ENCODE measurements at places on chromosomes 1 and 21.

- no peak for DNase-seq
Observed at GRCh38 chr1:20739225-20739624, 6.7 kb upstream of the SH2D5 start.

GRCh38 chr1:208601561-208601960 is 357.4 kb upstream of the PLXNA2 start:
- no peak for DNase-seq

GRCh38 chr1:183879966-183880365 is 75.0 kb downstream of the RGL1 start:
- DNase-seq: no peak

DNA sequence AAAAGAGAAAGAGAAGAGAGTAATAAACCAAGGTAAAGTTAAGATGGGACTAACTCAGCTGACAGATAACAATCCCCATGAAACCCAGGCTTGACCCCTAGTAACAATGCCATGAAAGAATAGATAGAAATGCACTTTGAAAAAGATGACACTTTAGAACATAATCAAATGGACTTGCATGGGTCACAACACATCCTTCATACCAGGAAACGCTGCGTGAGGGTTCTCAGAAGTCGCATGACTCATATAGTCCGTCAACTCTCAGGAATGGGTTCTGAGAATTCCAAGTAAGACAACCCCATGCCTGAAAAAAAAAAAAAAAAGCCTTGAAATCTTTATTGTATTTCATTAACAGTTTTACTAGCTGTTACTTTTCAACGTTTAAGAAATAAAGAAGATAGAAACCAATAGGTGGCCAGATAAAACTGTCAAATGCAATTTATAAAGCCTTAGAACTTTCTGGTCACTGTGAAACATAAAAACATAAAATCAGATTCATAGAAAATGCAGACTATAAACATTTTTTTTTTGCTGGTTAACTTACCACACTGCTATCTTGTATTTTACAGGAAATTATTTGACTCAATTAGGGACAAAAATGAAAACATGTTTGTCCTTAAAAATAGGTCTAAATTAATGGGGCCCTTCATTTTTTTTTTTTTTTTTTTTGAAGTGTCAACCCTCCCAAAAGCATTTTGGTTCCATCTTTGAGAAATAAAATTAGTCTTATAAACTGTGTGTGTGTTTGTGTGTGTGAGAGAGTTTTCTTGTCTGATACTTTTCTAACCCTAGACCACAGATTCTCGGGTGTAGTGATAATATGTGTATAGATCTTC is 202.1 kb downstream of the NCAM2 start:
- no peak for DNase-seq

GRCh38 chr1:54230507-54231339 is 30.8 kb downstream of the MRPL37 start:
- DNase-seq: no peak

DNA sequence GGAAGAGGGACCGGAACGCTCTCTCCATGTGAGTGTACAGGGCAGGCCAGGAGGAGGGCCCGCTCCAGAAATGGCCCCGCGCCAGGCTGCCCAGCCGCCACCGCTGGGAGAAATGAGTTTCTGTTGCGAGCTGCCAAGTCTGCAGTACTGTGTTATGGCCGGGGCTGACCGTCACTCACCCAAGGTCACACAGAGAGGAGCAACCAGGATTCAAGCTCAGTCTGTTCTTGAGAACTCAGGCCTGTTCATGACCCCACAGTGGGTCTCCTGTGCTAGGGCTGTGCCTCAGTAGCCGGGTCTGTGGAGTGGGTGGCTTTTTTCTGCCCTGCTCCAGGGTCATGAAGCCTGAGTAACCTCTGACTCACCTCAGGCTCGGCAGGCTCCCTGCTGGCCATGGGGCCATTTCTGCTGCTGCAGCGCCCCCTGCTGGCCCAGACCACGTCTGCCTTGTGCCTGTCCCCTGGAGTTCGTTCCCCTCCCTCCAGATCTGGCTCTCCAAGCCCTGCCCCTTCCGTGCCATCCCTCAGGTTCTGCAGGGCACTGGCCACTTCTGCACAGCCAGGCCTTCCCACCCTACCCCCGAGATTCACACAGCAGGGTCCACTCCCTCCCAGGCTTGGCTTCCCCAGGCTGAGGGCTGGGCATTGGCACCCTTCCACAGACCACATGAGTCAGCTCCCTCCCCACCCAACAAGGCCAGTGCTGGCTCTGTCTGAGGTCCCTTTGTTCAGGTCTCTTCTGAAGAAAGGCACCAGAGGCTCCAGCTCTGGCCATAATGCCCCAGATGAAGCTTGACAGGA is 51.8 kb downstream of the EDN2 start:
- peak; percentile 61 for DNase-seq

GRCh38 chr1:81974222-81974841 is 173.6 kb downstream of the ADGRL2 start:
- no peak for DNase-seq

GRCh38 chr1:226743259-226743658 is 4.2 kb upstream of the ITPKB start:
- no peak for DNase-seq

GRCh38 chr1:48652334-48652733 is 124.4 kb downstream of the BEND5 start:
- no peak for DNase-seq

- DNase-seq: no peak
Observed at GRCh38 chr1:62271134-62271533, 48.1 kb downstream of the KANK4 start.

DNA sequence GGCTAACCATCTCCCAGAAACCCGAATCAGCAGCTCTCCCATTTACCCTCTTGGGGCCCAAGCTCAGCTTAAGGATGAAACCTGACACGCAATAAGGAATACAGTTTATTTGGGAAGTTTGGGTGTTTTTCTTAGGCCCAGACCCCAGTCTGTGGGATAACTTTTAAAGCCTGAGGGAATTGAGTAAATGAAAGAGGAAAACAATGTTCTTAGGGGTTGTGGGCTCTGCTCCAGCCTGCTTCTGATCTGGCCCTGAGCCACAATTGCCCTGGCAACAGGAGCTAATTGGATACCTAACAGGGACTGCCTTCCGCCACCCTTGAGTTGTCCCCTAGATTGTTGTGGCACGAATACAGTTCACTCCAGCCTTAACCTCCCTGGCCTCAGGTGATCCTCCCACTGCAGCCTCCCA is 20.1 kb downstream of the DYRK3 start:
- DNase-seq: no peak

DNA sequence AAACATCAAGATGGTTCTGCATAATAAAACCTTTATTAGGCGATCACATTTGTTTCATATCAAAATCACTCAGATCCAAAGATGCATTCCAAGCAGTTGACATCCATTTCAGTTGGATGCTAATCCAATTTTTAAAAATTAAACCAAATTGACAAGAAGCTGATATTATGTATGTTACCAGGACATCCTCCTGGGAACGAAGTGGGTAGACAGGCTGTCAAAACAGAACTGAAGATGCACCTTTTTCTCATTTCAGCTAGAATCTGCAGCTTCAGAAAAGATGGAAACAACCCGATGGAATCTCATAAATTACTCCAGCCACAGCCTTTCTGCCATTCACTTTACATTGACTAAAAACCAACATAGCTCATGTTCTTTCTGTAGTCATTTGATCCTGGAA is 268.4 kb downstream of the PLPP3 start:
- DNase-seq: no peak

Data from activated CD8-positive, alpha-beta memory T cell treated with anti-CD3 and anti-CD28 coated beads for 48 hours (primary cell).